Spinal cord (tissue), 10 donors: ENCODE measurements at places on chromosomes 13 and 19. TPM values are rescaled to one million over a fixed set of nuclear protein-coding genes. Genes with fewer than 3 reads are reported as not detected.

The RNF113B gene
- 0.20 TPM for polyA plus RNA-seq

The ZNF724 gene
- 3.9 TPM for polyA plus RNA-seq

The SIGLEC7 gene
- 1.5 TPM for polyA plus RNA-seq

The CGB7 gene
- 0.29 TPM for polyA plus RNA-seq

The KDELR1 gene
- polyA plus RNA-seq, result 125 TPM

The ZNF177 gene
- 14.7 TPM for polyA plus RNA-seq

The SPACA4 gene
- not detected for polyA plus RNA-seq
